ENCODE measurements at places on chromosomes 6 and 20. TPM values are rescaled to one million over a fixed set of nuclear protein-coding genes. Genes with fewer than 3 reads are reported as not detected.

The OR12D1 gene
- not detected for total RNA-seq

The MRAP2 gene
- total RNA-seq: 1.8 TPM

The CGAS gene
- 6.3 TPM for total RNA-seq

The OR2B2 gene
- total RNA-seq: not detected

The CST2 gene
- total RNA-seq: 0.32 TPM

The PTCRA gene
- not detected for total RNA-seq

The SLC17A3 gene
- total RNA-seq: 1.1 TPM

The FAM209B gene
- total RNA-seq: 0.48 TPM

The OR2J2 gene
- total RNA-seq: not detected

The GSTA3 gene
- not detected for total RNA-seq

The TFAP2A gene
- total RNA-seq: 16.9 TPM

All from A549 treated with CORT108297 at 1 μM for 4 hours (cell line).